Neural crest cell (in vitro differentiated cells): ENCODE measurements at places on chromosomes 1 and 21. TPM values are rescaled to one million over a fixed set of nuclear protein-coding genes. Genes with fewer than 3 reads are reported as not detected.
A peak's percentile ranks its signal among the peaks of the same experiment; 100 is the strongest.

- no peaks in the 10 kb centered on the region for H3K36me3 ChIP-seq
- no peak for DNase-seq
- no peak overlapping the region for H3K27ac ChIP-seq
Measured at GRCh38 chr1:14300991-14301703, 297.3 kb upstream of the KAZN start.

DNA sequence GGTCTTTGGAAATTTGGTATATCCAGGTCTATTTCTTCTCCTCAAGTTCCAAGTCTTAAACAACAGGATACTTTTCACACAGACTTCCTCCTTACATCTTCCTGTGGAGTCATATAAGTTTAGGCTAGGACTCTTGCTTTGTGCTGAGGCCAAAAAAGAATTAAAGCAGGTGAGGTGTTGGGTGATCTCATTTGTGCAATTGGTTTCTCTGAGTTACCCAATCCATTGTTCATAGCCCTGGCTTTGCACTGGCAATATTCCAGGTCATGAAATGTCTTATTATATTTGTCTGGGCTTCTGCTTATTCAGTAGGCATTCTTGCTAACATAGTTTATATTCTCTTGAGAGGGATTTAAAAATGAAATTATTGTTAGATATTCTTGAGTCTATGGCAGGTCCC, 14.1 kb upstream of the KIAA0040 start:
- H3K4me1 ChIP-seq: no peaks in the 10 kb centered on the region
- DNase-seq: no peak
- H3K36me3 ChIP-seq: no peaks in the 10 kb centered on the region
- no peak overlapping the region for H3K4me3 ChIP-seq
- H3K27me3 ChIP-seq: no peaks in the 10 kb centered on the region

- H3K36me3 ChIP-seq: no peaks in the 10 kb centered on the region
- DNase-seq: no peak
- no peaks in the 10 kb centered on the region for H3K27me3 ChIP-seq
- peak overlapping the region; percentile 78 for H3K27ac ChIP-seq
- peak overlapping the region; percentile 14 for H3K4me3 ChIP-seq
Measured at GRCh38 chr1:30756545-30757351, 826 bp downstream of the LAPTM5 start.

DNA sequence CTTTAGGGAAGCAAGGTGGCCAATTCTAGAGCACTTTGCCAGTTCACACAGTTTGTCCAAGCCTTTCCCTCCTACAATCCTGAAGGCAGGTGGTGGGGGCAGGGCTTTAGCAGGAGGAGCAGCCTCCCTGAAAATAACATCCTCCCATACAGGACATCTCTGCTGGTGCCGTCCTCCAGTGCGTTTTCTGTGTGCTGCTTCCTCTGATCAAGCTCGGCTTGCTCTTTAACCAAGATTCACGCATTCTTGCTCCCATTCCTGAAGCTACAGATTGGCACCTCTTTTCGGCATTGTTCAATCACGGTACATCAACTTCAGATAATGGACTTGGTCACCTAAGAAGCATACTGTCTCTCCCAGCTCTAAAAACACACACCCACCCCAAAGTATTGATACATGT, 7.5 kb upstream of the DPT start:
- peaks cover 9% of the 10 kb centered on the region for H3K4me1 ChIP-seq
- H3K27me3 ChIP-seq: no peaks in the 10 kb centered on the region
- DNase-seq: no peak
- H3K4me3 ChIP-seq: no peak overlapping the region
- no peak overlapping the region for H3K27ac ChIP-seq
- no peaks in the 10 kb centered on the region for H3K36me3 ChIP-seq

Gene SPOCD1
- 0.56 and 0.61 TPM in 2 replicates for total RNA-seq

- DNase-seq: peak; percentile 45
- H3K27me3 ChIP-seq: no peaks in the 10 kb centered on the region
- H3K4me1 ChIP-seq: no peaks in the 10 kb centered on the region
Measured at GRCh38 chr1:228236744-228237143, 28.9 kb downstream of the OBSCN start.

DNA sequence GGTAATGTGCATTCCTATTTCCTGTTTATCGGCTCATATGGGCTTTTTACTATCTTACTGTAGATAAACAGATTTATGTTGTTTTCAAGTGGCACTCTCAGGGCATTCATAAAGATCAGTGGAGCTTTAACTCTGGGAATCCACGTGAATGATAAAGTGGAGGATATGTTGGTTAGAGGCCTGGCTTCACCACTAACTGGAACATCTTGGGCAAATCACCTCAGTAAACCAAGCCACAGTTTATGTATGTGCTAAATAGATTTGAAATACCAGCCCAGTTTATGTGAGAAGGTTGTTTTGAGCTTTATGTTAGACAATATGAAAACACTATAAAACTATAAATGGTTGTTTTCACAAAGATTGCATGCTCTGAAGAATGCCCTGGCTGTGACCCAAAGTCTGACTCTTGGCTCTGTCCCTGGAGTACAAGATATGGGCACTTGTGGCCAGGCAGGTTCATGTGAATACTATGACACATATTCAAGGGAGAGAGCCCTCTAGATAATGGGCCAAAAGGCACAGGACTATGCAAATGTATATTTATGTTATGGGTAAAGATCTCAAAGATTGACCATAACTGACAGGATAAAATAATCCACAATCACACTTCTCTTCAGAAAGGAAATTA, 36.7 kb downstream of the FAM163A start:
- peaks cover under 1% of the 10 kb centered on the region for H3K27me3 ChIP-seq
- no peak overlapping the region for H3K4me3 ChIP-seq
- H3K27ac ChIP-seq: no peak overlapping the region
- DNase-seq: no peak
- H3K36me3 ChIP-seq: no peaks in the 10 kb centered on the region

Gene MCM3AP
- 142 and 153 TPM in 2 replicates for total RNA-seq

DNA sequence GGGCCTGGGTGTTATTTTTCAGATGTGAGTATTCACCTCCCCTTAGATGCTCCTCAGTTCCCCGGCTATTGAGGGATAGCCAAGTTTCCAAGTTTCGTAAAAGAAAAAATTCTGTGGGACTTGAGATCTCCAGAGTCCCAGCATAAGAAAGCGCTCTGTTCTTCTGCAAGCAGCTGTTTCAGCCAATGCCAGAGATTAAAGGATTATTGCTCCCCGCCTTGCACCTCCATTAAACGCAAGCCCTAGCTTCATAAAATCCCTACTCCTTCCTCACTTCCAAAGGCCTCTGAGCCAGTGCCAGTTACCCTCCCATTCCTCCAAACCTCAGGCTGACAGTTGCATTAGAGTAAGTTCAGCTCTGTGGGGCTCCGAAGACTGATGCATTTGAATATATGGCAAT, 56.4 kb downstream of the CHIA start:
- H3K27me3 ChIP-seq: peaks cover 29% of the 10 kb centered on the region
- DNase-seq: no peak
- peak overlapping the region; percentile 95 for H3K4me3 ChIP-seq
- H3K27ac ChIP-seq: peak overlapping the region; percentile 73
- no peaks in the 10 kb centered on the region for H3K36me3 ChIP-seq

- no peak overlapping the region for H3K27ac ChIP-seq
- DNase-seq: peak; percentile 47
- no peaks in the 10 kb centered on the region for H3K27me3 ChIP-seq
- no peaks in the 10 kb centered on the region for H3K36me3 ChIP-seq
- no peaks in the 10 kb centered on the region for H3K4me1 ChIP-seq
Measured at GRCh38 chr1:219812491-219813203, 115.7 kb downstream of the SLC30A10 start.

- no peaks in the 10 kb centered on the region for H3K36me3 ChIP-seq
- peak overlapping the region; percentile 43 for H3K4me3 ChIP-seq
- peaks cover 59% of the 10 kb centered on the region for H3K27me3 ChIP-seq
- DNase-seq: no peak
- H3K4me1 ChIP-seq: peaks cover 65% of the 10 kb centered on the region
Measured at GRCh38 chr1:44505210-44505993, 100.3 kb downstream of the RNF220 start.

DNA sequence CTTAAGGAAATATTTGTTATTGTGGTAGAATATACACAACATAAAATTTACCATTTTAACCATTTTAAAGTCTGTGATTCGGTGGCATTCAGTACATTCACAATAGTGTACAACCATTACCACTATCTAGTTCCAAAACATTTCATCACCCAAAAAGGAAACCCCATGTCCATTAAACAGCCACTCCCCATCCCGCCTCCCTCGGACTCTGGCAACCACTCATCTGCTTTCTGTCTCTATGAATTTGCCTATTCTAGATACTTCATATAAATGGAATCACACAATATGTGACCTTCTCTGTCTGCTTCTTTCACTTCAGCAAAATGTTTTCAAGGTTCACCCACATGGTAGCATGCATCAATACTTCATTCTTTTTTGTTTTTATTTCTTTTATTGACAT, 51.3 kb downstream of the PTP4A2 start:
- H3K27ac ChIP-seq: no peak overlapping the region
- no peaks in the 10 kb centered on the region for H3K36me3 ChIP-seq
- H3K4me3 ChIP-seq: no peak overlapping the region
- no peak for DNase-seq
- H3K27me3 ChIP-seq: no peaks in the 10 kb centered on the region

DNA sequence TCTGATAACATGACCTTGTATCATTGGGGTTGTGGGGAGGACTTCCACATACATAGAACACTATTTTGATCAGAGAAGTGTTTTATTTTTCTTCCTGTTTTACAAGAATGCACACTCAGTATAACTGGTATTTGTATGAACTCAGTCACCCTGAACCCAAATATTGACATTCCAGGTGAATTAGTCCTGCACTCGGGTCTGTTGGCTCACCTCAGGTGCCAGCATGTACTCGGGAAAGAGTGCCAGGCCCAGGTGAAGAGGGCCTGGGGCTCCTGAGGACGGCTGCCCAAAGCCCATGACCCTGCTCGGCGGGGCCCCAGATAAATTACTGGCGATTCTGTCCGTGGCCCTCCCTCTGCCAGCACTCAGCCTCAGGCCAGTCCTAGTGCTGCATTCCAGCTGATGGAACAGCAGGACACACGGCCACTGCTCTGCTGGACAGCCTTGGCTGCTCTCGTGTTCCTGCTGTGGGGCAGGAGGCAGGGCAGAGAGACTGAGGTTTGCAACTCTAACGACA, 75.4 kb upstream of the TMPRSS2 start:
- H3K4me1 ChIP-seq: no peaks in the 10 kb centered on the region
- no peak overlapping the region for H3K4me3 ChIP-seq
- DNase-seq: no peak
- H3K27me3 ChIP-seq: no peaks in the 10 kb centered on the region
- no peak overlapping the region for H3K27ac ChIP-seq
- H3K36me3 ChIP-seq: no peaks in the 10 kb centered on the region

GRCh38 chr1:66013371-66013770, 220.7 kb downstream of the PDE4B start:
- peaks cover 5% of the 10 kb centered on the region for H3K27me3 ChIP-seq
- H3K36me3 ChIP-seq: no peaks in the 10 kb centered on the region
- H3K27ac ChIP-seq: no peak overlapping the region
- H3K4me3 ChIP-seq: no peak overlapping the region
- DNase-seq: no peak

DNA sequence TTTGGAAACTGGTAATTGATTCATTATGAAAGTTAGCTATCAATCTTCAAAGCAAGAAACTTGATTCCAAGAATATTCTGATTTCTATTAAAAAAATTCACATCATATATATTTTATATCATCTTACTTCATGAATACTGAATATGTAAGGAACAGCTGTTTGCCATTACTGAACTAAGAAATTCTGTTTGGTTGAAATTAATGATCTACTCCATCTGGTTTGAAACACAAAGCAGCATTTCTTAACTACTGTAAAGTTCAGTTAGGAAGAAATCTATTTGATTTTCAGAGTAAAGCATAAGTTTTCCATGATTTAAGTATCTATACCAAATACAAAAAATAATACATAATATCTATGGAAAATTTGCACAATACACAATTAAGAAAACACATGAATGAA, 66.0 kb upstream of the SCYL3 start:
- H3K4me3 ChIP-seq: no peak overlapping the region
- H3K4me1 ChIP-seq: peaks cover 4% of the 10 kb centered on the region
- no peak overlapping the region for H3K27ac ChIP-seq

- no peaks in the 10 kb centered on the region for H3K4me1 ChIP-seq
- no peak overlapping the region for H3K27ac ChIP-seq
- H3K4me3 ChIP-seq: no peak overlapping the region
- H3K27me3 ChIP-seq: no peaks in the 10 kb centered on the region
- DNase-seq: no peak
- peaks cover 15% of the 10 kb centered on the region for H3K36me3 ChIP-seq
Measured at GRCh38 chr1:77866296-77866695, 22.1 kb upstream of the NEXN start.

Gene MEX3A
- total RNA-seq: 114 and 120 TPM in 2 replicates

GRCh38 chr1:147648933-147649332, 21.4 kb downstream of the ACP6 start:
- H3K27ac ChIP-seq: no peak overlapping the region
- H3K36me3 ChIP-seq: peaks cover 28% of the 10 kb centered on the region
- no peak overlapping the region for H3K4me3 ChIP-seq
- DNase-seq: no peak
- H3K4me1 ChIP-seq: peaks cover 26% of the 10 kb centered on the region
- H3K27me3 ChIP-seq: no peaks in the 10 kb centered on the region
